ENCODE measurements at places on chromosomes 12 and 14.

DNA sequence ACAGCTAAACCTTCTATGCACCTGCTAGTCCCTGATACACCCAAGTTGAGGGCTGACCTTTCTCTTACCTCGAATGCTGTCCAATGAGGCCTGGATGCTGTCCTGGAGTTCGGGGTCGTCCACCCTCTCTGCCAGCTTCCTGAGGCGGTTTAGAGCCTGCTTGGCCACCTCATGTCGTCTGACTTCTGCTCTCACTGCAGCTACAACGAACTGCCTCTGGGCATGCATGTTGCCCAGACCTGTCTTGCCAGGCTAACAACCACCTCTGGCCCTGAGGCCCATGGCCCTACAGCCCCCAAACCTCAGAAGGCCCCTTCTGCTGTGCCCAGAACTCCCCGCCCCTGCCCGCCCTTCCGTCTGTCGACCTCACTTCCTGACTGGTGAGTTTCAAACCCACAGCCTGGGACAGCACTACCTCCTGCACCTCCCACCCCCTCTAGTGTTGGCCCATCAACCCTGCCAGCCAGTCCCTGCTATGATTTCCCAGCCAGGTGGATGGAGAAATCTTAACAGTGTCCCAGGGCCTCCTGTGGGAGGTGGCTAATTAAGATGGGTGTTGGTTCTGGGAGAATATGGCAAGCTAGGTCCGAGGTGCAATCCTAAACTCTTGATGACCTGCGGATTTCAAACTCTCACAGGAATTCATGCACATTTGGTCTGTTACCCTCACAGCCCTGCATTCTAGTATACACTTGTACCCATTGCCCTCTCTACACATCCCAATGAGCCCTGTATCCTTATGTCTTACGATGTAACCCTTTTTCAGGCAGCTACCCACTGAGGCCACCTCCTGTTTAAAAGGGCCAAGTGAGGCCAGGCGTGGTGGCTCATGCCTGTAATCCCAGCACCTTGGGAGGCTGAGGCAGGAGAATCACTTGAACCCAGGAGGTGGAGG, 2.7 kb upstream of the TSPAN31 start:
- no peak for DNase-seq

- no peak for DNase-seq
These were observed at the start of gene CTSG for GRCh38 chr14:24576182-24576581. Gene CTSG, minus strand, starts transcription at chr14:24576250. Its CDS starts 27 bp downstream, at chr14:24576223.

DNA sequence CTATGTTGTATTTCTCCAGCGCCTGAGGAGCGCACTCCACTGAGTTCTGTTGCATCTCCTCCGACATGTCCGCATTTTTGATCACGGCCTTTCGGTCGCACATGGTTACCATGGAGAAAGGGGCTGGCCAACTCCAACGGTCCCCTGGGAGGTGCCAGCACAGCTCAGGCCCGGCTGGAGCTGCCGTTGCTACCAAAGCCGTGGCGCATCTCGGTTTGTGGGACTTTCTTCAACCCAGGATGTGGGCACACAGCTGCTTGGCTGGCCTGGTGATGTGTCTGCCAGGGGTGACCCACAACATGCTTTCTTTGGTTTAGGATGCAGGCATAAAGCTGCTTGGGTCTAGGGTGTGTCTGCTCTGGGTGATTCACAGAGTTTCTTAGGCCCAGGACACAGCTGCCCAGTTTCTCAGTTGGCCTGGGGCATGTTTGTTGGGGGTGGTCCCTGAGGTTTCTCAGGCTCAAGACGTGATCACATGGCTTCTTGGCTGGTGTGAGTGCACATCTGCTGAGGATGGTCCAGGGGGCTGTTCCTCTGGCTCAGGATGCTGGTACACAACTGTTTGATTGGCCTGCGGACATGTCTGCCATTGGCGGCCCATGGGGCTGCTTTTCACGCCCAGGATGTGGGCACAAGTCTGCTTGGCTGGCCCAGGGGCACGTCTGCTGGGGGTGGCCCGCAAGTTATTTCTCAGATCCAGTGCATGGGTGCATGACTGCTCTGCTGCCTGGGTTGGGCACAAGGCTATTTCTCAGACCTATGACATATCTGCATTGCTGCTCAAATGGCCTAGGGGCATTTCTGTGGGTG, 25.9 kb upstream of the GTF2A1 start:
- no peak for DNase-seq

GRCh38 chr14:55160989-55161388, 30.4 kb downstream of the DLGAP5 start:
- DNase-seq = peak; percentile 30

GRCh38 chr14:61145903-61146481, 135.1 kb downstream of the TMEM30B start:
- peak; percentile 77 for DNase-seq

- DNase-seq = peak; percentile 85
These were observed at the start of gene UNC119B for GRCh38 chr12:120710031-120710804. Gene UNC119B, plus strand, starts transcription at chr12:120710458. Its CDS starts 17 bp downstream, at chr12:120710475.

GRCh38 chr14:54105898-54106297, 149.3 kb upstream of the BMP4 start:
- DNase-seq = no peak

DNA sequence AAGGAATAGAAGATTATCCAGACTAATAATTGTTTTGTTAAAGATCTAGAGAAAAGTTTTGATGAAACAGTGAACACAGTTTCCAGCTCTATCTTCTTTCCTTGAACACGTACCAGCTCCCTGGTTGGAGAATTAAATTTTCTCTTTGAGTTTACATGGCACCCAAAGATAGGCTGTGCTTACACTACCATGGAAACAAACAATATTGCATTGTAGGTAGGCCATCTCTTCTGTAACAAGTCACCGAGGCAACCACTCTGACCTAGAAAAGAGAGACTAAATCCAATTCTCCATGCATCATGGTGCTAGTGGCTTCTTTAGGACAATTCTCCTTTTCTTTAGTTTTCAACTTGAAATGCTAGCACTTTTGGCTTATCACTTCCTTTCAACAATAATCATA, 9.9 kb downstream of the BMAL2 start:
- DNase-seq = no peak

DNA sequence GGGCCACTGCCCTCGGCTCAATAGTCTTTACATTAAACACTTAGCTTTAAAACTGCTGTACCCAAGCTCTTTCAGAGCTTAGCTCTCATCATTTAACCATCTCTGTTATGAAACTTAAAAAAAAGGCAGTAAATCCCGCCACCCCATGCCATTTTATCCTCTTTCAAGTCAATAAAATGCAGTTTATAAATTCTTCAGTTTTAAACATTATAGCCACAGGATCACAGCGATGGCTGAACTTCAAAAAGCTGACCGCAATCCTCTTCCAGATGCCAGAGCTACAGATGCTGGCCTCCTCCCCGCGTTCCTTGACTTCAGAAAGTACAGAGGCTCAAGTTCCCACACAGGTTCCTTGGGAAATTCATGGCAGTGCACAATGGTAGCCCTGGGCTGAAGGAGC, 4.2 kb downstream of the OR10G3 start:
- no peak for DNase-seq

Data from brain (organoid and tissue), 16 donors.